Inflammatory macrophage treated with lipopolysaccharide for 1 hour (primary cell): ENCODE measurements at places on chromosomes 16 and 17.

GRCh38 chr17:20925091-20925490, 117.7 kb downstream of the USP22 start:
- no peak for DNase-seq

- DNase-seq, result no peak
Observed at GRCh38 chr16:14658063-14658462, 25.3 kb downstream of the BFAR start.

DNA sequence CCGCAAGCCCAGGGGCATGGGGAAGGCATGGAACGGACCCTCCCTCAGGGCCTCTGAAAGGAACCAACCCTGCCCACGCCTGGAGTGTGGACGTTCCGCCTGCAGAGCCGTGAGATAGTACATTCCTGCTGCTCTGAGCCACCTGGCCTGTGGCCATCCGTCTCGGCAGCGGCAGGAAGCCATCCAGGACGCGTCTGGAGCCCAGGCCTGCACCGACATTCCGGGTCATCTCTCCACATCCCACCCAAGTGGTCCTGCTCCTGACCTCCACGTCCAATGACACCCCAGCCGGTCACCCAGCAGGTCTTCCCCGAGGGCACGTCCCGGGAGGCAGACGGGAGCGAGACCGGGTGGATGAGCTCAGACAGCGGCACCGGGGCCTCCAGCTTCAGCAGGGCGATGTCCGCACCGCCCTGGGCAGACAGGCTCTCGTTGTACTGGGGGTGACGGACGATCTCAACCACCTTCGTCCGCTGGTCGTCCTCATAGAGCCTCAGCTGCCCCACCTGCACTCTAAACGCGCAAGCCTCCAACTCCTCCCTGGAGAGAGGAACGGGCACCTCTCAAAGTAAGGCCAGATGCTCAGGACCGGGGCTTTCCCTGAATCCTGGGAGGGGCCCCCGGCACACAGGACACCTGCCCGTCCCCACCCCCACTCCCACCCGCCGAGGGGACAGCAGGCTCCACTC, 21.3 kb upstream of the UBE2I start:
- DNase-seq, result no peak

DNA sequence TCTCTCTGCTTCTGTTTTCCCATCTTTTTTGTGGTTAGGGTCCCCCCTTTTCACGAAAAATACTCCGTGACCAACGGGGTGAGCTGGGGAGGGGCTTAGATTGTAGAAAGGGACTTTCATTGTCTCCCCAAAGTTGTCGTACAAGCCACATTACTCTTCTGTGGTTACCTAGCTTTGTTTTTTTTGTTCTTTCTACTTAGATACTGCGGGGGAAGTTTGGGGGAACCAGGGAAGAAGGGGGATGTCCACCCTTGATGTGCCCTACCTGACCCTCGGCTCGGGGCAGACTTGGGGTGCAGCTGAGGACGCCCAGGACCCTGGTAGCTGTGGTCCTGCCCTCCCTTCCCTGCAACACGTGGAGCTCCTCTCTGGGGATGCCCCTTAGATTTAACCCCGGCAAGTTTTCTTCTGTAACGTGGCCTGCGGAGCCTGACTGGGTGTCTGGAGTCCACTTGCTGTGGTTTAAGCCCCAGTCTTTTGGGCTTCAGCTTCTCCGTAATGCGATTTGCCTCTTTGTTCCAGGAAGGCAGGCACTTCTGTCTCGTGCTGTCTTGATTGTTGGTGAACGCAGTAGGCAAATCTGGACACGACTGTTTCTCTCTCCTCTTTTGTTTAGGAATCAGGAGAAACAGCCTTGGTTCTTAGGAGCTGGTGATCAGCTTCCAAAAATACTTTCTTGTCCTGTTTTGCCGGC, 892 bp downstream of the ABCC1 start:
- peak; percentile 42 for DNase-seq

DNA sequence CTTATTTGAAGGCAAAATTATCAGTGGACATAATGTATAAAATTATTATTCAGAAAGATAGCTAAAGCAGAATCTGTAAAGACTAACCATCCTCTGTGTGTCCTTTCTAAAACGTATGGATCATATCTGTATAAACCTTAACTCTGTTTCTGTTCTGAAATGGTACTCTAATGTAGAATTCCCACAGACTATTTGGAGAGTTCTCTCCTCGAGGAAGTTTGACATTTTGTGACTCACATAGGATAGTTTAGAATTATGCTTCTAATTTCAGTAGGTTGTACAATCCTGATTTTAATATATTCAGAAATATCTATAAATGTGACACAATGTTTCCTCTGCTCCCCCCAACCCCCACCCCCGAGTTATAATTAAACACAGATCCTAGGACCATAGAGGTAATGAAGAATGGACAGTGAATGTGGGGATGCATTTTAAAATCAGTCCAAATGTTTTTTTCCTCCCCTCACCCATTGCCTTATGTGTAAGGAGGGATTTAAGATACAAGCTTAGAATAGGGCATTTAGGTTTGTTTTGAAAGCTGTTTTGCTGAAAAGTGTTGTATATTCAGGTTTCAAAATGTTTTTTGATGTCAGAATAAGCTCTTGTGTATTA, 66.8 kb downstream of the BCAS3 start:
- DNase-seq, result no peak
